CD8-positive, alpha-beta memory T cell (primary cell): ENCODE measurements at places on chromosomes 11 and 22. TPM values are rescaled to one million over a fixed set of nuclear protein-coding genes. Genes with fewer than 3 reads are reported as not detected.

GRCh38 chr11:29095821-29096220, 921.0 kb downstream of the KCNA4 start:
- no peak for DNase-seq

MMP13 gene
- polyA plus RNA-seq: not detected

PITPNM1 gene
- 49.6 TPM for polyA plus RNA-seq

- no peak for DNase-seq
Measured at GRCh38 chr11:36512016-36512415, 1.9 kb upstream of the TRAF6 start.

ZBTB16 gene
- polyA plus RNA-seq: 71.9 TPM

DNA sequence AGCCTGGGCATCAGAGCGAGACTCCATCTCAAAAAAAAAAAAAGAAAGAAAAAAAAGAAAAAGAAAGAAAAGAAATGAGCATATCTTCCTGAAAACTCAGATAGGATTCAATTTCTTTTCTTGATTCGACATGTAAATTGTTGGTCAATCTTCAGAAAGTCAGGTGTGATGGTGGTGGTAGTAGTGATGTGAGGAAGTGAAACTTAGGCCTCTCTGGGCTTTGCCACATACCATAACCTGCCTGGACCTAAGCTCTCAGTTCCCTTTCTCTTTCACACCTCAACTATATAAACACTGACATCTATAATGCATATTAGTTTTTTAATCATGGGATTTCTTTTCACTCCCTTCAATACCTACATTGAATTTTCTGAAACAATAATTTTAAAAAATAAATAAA, 98.0 kb upstream of the TBCEL start:
- DNase-seq: no peak

- no peak for DNase-seq
Measured at GRCh38 chr11:132042296-132042695, 671.9 kb downstream of the NTM start.

DNA sequence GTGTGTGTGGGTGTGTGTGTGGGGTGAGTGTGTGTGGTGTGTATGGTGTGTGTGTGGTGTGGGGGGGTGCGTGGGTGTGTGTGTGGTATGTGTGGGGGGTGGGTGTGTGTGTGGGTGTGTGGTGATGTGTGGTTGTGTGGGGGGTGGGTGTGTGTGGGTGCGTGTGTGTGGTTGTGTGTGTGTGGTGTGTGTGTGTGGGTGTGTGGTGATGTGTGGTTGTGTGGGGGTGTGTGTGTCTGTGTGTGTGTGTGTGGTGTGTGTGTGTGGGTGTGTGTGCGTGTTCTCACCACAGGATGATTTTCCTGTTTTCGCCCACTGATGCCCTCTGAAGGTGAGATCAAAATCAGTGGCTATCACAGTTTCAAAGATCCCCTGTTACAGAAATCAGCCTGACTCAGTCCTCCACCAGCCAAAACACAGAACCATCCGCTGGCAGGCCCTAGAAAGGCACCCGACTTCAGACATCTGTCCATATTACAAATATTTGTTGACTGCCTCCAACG, 24.7 kb downstream of the CPT1A start:
- no peak for DNase-seq

GRCh38 chr22:50294319-50294656, 13.2 kb downstream of the PLXNB2 start:
- DNase-seq: no peak

RGL4 gene
- polyA plus RNA-seq: 58.4 TPM

ZBTB44 gene
- polyA plus RNA-seq: 8.2 TPM

GRCh38 chr11:27839226-27839913, 139.1 kb upstream of the BDNF start:
- DNase-seq: no peak

F2 gene
- not detected for polyA plus RNA-seq
